Left renal pelvis (tissue), 4 donors: ENCODE measurements at places on chromosomes 16 and 17. TPM values are rescaled to one million over a fixed set of nuclear protein-coding genes. Genes with fewer than 3 reads are reported as not detected.

DNA sequence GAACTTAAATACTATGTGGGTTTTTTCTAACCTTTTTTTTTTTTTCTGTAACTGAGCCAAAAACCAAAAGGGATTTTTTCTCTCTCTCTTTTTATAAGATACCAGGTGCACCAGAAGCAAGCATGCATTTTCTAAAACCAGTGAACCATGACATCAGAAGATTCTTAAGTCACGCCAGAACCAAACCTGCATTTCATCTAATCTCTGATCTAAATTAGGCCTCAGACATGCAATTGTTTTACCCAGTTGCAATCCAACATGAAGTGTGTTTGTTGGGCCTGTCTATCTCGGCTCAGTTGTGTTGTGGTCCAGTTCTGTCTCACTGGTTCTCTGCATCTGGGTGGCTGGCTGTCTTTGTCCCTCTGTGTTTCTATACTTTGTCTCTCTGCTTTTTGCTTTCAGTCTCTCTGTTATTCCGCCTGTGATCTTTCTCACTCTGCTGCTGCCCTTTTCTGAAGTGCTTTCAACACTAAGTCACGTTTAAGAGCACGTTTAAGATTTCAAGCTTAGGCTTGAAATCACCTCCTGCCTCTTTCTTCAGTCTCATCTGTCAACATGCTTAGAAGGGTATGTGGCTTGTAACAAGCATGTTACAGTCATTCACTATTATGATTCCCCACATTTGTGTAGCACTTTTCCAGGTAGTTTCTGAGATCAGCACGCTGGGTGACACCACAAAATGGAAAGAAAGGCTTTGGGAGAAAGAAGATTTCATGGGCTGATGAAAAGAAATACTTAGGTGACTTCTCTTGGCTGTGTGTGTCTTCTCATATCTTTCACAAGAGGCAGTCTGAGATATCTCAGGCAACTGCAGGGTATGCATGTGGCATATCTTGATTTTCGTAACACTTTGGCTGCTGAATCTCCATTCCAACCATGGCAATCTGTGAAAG is 488.9 kb downstream of the SHISA9 start:
- DNase-seq: no peak

GRCh38 chr16:12120217-12120981 is 143.9 kb downstream of the SNX29 start:
- no peak for DNase-seq

- DNase-seq: no peak
Observed at GRCh38 chr16:56776562-56776961, 46.6 kb downstream of the NUP93 start.

DNA sequence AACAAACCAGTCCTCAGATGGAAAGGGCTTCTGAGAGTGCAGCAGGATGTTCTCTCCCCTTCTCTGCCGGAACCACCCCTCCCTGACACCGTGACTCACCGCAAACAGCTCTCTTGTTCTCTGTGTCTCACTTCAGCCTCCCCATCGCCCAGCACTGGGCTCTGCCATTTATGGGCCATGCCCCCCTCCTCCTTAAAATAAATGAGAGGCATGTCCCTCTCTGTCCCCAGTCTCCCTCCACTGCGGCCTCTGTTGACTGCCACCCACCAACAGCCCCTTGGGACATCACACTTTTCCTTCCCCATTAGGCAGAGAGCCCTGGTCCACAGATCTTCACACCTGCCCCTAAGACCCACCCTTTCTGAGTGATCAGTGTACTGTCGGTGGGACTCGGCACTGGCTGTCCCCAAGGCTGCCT is 6.3 kb downstream of the CCDC102A start:
- no peak for DNase-seq

- peak; percentile 92 for DNase-seq
Observed at GRCh38 chr17:76103274-76104139, at the start of gene EXOC7. Gene EXOC7, minus strand, starts transcription at chr17:76103787. Its CDS starts 95 bp downstream, at chr17:76103692.

DNA sequence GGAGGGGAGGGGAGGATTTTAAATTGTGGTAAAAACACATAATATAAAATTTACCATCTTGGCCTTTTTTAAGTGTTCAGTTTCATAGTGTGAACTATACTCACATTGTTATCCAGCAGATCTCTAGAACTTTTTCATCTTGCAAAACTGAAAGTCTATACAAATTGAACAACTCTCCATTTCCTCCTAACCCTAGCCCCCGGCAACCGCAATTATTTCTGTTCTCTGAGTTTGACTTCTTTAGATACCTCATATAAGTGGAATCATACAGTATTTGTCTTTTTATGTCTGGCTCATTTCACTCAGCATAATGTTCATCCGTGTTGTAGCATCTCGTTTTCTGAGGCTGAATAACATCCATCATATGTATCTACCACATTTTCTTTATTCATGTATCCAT is 30.0 kb upstream of the MRTFB start:
- no peak for DNase-seq

GRCh38 chr17:82267575-82268379 is 5.7 kb downstream of the CSNK1D start:
- DNase-seq: no peak

GRCh38 chr16:14523632-14524031 is 106.4 kb downstream of the PARN start:
- no peak for DNase-seq

GRCh38 chr16:35410438-35410837 is 1951.0 kb downstream of the TP53TG3F start:
- no peak for DNase-seq

DNA sequence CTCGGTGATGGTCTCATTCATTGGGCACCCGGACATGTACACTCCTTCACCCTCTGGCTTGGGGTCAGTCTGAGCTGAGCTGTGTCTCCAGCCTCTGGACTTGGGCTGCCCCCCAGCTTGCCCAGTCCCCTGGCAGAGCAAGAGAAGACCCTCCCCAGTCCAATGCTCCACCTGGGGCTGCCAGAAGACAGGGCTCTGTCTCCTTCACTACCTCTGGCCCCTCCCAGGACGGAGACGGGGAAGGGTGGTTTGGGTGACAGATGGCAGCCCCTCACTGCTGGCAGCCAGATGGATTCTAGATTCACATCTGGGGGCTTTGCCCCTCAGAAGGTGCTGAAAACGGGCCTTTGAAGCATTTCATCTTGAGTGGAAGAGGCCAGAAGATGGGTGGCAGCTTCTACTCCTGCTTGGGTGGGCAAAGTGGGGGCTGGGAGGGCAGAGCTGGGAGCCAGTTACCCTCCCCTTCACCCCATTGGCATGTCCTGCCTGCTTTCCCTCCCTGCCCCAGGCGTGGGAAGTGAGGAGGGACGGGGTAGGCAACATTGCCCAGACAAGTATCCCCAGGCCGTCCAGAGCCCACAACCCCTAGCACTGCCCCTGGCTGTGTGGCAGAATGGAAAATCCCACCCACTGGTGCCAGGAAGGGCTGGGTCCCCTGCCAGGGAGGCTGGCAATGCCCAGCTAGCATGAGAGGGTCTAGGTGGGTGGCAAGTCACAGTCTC is 13.9 kb downstream of the NGFR start:
- no peak for DNase-seq

- no peak for DNase-seq
Observed at GRCh38 chr16:78413651-78414050, 314.2 kb downstream of the WWOX start.

GRCh38 chr16:4910828-4911227 is 26.1 kb downstream of the PPL start:
- no peak for DNase-seq

- no peak for DNase-seq
Observed at GRCh38 chr17:4536742-4537411, 18.3 kb downstream of the MYBBP1A start.

GRCh38 chr16:69890114-69890891 is 60.8 kb upstream of the CLEC18A start:
- peak; percentile 63 for DNase-seq

GRCh38 chr16:58425756-58426494 is 33.7 kb downstream of the GINS3 start:
- no peak for DNase-seq

DNA sequence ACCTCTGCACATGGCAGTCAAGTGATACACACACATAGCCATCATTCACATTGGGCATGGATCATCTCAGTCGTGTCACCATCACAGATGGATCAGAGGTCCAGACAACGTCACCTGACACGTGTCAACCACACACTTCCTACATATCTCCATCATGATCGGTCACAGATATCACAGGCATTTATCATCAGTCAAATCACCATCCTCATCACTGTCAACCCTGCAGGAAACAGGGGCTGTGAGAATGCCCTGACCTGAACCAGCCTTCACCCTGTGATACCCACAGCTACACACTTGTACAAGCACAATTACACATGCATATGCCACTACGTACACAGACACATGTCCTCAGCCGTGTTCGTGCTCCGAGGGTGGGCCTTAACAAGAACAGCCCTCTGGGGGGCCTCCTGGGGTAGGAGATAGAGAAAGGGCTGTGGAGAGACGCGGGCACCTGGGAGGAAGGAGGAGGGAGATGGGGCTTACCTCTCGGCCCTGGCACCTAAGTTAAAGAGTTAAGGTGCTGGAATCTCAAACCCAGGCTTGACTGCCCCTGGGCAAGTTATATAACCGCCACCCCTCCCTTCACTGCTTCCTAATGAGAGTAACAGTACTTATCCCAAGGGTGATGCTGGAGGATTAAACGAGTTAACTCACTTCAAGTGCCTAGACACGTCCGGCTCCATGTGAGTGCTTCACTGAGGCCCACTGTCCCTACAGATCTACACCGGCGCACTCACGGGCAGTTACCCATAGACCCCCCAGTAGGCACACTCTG is 1.1 kb downstream of the SLC12A4 start:
- no peak for DNase-seq

GRCh38 chr16:12719972-12720371 is 83.7 kb downstream of the CPPED1 start:
- no peak for DNase-seq

- no peak for DNase-seq
Observed at GRCh38 chr17:44757045-44757917, 1.5 kb upstream of the ADAM11 start.

GRCh38 chr17:82808921-82809905 is 30.6 kb downstream of the ZNF750 start:
- no peak for DNase-seq

The CMTM3 gene
- polyA plus RNA-seq: 61.2 TPM

The DLG4 gene
- 50.7 TPM for polyA plus RNA-seq

The ACSM3 gene
- polyA plus RNA-seq: 106 TPM

The PGP gene
- polyA plus RNA-seq: 14.3 TPM

The RAMP2 gene
- 97.7 TPM for polyA plus RNA-seq

The TPSG1 gene
- 0.30 TPM for polyA plus RNA-seq

The SPNS2 gene
- polyA plus RNA-seq: 26.5 TPM

The CALB2 gene
- polyA plus RNA-seq: 0.11 TPM

The PIPOX gene
- 10.6 TPM for polyA plus RNA-seq
